Hematopoietic multipotent progenitor cell treated with erythropoietin and hydrocortisone succinate and interleukin-3 and kit ligand, for 17 days (in vitro differentiated cells): ENCODE measurements at places on chromosomes 7 and 10.

DNA sequence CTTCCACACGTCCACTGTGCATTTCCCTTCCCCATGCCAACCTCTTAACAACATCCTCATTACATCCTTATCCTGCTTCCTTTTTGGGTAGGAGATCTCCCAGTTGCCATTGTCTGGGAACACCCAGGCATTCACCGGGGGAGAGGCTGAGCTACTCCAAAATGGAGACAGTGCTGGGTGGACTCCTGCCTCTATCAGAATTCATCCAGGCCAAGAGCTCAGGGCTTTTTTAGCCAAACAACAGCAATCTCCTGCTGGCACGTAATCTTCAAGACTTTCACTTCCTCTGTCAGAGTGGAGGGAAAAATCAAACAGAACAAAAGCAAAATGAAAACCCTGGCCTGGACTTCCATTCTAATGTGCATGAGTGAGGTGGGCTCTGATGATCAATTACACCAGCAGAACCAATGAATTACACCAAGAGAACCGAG is 245.0 kb downstream of the PRPF18 start:
- no peak for DNase-seq

- DNase-seq = no peak
These were observed 36.9 kb upstream of the C10orf67 start for GRCh38 chr10:23381298-23382040.

DNA sequence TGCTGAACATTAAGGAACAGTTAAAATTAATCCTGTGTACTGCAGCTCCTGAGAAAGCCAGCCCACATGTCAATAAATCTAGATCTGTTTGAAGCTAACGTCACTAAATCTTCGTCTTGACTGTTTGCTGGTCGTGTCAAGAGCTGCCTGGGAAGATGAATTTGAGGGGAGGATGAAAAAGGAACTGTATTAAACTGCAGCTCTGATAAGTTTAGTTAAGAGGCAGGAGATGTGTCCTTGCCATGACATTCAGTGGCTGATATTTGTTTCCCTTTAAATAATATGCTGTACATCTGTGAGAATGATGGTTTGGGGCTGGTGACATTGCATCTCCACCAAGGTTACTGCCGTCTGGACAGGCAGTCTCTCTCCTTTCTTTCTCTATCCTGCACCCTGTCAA is 435.3 kb downstream of the LRMDA start:
- DNase-seq = no peak

- no peak for DNase-seq
These were observed 236.6 kb downstream of the POM121L12 start for GRCh38 chr7:53272081-53272480.

- DNase-seq = no peak
These were observed 124.8 kb downstream of the CNNM2 start for GRCh38 chr10:103042908-103043307.

DNA sequence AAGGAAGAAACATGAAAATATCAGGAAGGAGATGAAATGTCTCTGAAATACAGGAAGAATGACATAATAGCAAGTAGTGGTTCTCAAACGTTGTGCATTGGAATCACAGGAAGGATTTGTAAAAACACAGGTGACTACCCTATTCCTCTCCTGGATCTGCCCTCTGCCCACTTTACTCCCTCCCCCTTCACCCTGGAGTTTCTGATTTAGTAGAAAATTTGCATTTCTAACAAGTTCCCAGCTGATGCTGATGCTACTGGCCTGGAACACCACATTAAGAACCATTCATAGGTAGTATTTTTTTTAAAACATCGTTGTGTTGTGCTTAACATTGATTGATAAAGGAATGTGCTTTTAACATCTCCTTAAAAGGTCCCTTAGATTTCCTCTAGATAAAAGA is 130.9 kb downstream of the PHF14 start:
- no peak for DNase-seq

- no peak for DNase-seq
These were observed 19.1 kb downstream of the ACADSB start for GRCh38 chr10:123027861-123028260.

GRCh38 chr7:1938788-1939433 is 268.8 kb downstream of the ELFN1 start:
- no peak for DNase-seq

DNA sequence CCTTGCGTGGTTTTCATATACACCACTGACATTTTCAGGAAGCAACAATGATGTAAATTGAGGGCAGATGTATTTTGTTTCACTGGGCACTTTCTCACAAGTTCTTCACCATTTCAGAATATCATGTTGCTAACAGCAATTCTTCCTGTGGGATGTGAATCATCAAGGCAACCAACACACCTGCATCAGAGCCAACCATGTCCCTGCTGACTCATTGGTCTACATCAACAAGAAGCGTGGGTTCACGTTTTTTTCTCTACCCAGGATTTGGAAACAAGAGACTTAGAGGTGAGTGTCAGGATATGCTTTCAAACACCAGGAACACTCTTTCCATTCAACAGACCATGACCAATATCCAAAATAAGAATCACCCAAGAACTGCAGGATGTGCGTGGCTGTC is 203.9 kb downstream of the TEX36 start:
- DNase-seq = no peak

GRCh38 chr7:110775046-110775445 is 315.9 kb upstream of the LRRN3 start:
- no peak for DNase-seq

GRCh38 chr7:463362-463781 is 56.3 kb downstream of the PDGFA start:
- DNase-seq = no peak

DNA sequence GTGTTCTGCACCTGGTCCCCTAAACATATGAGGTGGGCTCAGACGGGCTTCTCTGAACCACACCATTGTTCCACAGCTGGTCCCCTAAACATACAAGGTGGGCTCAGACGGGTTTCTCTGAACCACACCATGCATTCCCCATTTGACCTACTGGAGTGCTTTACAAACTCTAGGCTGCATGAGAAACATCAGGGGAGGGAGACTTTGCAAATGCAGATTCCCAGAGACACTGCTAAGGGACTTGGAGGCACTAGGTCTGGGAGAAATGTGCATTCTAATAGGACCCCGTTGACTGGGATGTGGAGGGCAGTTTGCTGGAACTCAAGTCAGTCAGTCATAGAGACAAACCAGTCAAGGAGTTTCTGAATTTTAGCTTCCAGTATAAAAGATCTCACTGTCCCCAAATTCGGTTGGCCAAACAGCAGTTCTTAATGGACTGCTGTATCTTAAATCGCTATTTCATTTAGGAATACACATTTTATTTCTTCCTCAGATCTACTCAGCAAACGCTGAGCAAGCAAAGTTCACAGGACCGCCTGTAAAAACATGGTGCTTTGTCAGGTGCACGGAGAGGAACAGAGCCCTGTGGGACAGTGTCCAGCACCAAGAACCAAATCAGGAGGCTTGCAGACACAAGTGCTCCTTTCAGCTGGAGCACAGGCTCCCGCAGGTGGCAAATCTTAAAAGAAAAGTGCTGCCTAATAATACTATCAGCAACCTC is 198.8 kb downstream of the SFMBT2 start:
- DNase-seq = no peak

GRCh38 chr10:55283031-55283430 is 482.0 kb upstream of the PCDH15 start:
- DNase-seq = no peak

GRCh38 chr10:63866747-63867140 is 345.5 kb downstream of the REEP3 start:
- no peak for DNase-seq

GRCh38 chr7:7579638-7580037 is 13.0 kb downstream of the MIOS start:
- DNase-seq = no peak

GRCh38 chr7:36278620-36279172 is 111.0 kb upstream of the ANLN start:
- DNase-seq = no peak

DNA sequence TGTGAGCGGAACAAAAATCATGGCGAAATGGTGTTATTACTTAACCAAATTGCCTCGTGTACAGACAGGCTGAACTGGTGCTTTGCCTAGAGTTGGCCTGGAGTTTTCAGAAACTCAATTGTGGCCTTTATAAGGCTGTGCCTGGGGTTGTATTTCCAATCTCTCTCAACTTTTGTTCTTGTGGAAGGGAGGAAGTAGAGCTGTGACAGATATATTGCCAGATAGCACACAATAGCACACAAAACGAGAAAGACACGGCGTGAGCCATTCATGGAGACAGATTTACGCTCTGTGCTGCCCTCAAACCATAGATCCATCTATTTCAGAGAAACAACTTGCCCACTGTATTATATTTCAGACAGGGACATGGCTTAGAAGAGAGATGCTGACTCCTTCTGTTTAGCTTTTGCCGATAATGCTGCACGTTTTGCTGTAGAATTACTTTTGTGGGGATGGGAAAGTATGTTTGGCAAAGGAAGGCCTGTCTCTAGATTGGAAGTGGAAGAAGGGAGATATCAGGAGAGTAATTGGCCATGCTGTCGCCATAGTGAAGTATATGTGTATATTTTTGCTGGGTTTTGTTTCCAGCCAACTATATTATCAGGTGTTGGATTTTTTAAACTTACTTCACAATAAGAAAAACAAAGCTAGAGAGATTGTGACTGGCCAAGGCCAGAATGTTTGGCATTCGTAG is 80.4 kb downstream of the AUTS2 start:
- no peak for DNase-seq

DNA sequence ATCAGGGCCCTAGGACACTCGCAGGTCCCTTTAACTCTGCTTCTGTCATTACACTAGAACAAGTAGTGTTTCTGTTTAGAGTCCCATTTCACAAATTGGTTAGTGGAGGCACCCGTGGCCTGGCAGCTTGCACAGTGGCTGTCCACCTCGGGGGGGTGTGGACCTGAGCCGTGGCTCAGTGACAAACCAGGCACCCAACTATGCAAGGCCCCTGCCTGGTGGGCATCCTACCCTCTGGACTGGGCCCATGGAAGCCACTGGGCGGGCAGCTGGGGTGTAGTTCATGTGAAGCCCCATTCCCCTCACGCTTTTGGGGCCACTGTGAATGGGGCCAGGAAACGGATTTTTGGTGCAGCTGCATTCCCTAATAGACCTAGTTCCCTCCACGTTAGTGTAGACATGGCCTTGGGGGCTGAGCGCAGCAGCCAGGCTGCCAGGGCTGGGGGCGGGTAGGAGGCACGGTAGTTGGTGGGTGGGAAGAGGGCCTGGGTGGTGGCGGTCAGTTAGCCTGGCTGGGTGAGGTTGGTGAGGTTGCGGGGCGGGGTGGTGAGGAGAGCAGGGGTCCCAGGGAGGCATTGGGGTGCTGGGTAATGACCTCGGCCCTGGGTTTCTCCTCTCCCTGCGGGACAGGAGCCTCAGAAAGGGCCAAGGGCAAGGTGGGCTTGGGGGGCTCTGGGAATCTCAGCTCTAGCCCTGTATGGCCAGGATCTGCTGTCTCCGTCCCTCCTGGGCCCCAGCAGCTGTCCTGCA is 18.7 kb downstream of the ZNF316 start:
- DNase-seq = no peak

- DNase-seq = no peak
These were observed 63.2 kb downstream of the CYP51A1 start for GRCh38 chr7:92071032-92071431.

GRCh38 chr10:62961951-62962523 is 145.9 kb upstream of the EGR2 start:
- DNase-seq = no peak

DNA sequence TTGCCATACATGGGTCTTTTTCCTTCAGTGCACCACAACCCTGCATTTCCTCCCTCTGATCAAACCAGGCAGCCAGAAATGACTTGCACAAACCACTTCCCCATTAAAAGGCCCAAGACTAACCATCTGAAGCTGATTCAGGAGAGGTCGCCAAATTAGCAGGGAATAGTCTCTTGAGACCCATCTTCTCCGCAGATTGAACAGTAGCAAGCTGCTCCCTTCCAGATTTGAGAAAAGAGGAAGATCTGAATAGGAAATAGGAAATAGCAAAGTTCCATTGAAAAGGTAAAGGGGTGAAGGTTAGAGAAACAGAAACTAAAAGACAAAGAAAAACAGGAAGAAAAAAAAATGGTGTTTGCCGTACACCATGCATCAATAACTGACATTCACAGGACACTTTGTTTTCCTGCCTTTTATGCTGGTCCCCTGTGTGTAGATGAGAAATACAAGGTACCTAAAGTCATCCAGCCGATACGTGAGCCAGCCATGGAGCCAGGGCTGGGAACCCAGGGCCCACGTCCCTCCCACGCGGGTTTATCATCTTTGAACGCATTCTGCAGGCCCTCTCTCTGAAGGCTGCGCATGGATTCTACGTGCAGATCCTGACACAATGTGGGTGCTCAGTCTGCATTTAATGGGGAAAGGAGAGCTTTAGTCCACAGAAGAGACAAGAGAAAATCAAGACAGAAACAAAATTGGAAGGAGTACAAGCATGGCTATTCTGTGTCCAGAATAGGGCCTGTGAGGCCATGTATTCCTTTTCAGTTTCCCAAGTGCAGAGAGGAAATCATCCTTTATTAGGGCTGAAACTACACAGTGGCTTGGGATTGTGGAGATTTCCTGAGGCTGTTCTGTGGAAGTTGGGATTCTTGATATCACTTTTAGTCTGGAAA is 268.4 kb upstream of the NPVF start:
- no peak for DNase-seq

GRCh38 chr10:43808136-43808535 is 159.5 kb upstream of the ZNF32 start:
- DNase-seq = no peak

GRCh38 chr10:130463104-130463875 is 327.1 kb downstream of the GLRX3 start:
- DNase-seq = no peak

DNA sequence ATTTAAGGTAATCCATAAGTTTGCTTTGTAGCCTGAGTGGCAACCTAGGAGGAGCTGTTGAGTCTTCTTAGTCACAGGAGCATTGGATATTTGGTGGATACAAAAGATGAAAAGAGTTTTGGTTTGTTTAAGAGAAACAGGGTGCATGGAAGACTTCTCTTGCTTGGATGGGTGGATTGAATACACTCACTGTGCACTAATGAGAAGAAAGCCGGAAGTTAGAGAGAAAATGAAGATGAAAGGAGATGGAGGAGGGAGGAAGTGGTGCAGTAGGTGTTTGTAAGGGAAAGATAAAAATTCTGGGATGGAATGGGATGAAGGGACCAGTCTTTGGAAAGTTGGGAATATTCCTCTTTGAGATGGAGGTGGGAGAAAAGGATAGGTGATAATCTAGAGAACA is 7.7 kb downstream of the MDFIC start:
- DNase-seq = no peak

DNA sequence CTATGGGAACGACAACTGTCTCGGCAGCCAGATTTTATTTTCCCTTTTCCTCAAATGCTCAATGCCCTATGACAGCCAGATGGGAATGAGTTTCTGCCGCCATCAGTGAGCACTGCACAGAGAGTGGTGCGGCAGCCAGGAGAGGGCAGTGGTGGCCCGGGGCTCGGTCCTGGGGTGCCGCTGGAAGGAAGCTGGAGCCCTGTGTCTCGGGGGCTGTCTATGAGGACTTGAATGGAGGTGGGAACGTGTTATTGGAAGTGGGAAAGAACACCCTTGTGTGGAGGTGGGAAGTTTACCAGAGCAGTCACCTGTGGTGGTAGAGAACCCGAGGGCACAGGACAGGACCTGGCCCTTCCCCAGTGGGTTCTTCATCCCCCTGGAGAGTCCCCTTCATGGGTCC is 35.8 kb downstream of the JAKMIP3 start:
- DNase-seq = no peak
